ENCODE measurements at places on chromosomes 11 and 22. TPM values are rescaled to one million over a fixed set of nuclear protein-coding genes. Genes with fewer than 3 reads are reported as not detected.

DNA sequence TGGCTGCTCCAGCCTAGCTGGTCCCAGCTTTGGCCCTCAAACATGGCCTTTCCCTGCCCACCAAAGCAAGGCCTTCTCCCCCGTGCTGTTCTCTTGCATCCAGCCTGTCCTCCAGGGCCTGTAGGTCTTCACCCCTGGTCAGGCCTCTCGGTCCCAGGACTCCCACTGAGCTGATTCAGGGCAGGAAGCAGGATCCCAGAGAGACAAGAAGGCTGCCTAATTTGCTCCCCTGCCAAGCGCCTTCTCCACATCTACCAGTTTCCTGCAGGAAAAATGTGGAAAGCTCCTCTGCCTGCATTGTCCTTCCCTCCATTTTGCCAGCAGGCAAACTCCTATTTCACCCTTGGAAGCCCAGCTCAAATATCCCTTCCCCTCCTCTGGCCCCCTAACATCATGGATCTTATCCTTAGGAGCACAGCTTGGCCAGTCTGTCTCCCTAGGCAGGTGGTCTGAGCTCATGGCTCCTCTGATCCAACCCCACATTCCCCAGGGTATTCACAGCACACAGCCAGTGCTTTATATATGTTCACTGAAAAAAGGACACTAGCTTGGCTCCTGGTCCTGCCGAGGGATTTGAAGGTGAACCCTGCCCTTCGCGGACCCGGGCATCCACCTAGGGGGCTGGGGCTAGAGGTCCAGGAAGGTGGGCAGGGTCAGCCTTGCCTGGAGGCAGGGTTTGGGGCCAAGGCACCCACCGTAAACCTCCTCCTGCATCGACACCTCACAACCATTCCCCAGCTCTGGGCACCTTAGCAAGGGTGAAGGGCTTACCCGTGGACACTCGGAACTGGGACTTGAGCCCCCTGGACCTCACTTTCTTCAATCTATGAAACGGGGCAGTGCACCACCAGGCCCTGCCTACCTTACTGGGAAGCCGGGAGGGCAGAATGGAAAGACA, 968 bp downstream of the RHBDD3 start:
- peak; percentile 17 for DNase-seq

DNA sequence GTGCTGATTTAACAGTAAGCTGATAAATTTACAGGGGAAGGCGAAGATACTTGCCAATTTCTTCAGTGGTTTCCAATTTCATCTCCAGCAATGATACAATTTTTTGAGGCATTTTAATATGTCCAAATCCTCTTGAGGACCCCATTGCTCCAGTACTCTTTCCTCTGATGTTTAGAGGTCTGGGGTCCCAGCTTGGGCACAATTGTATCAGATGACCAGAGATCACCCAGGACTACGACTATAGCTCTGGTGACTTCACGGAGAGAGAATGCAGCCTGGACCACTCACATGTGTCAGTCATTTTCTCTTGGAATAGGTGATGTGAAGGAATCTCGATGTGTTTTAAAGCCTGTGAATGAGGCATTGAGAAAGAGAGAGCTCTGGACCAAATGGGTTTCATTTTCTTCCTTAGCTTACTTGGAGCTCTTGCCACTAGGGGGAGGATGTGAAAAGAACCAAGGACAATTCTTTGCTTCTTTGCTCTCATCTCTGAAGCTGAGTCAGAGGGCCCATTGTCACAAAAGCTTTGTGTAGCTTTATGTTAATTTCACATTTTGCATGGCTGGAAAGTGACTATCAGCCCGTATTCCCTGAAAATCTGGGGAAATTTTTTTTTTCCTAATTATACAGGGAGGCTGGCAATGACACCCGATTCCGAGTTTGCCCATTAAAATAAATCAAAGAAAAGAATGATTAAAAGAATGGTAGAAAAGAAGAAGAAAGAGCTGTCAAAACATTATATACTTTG, 6.7 kb upstream of the CCDC90B start:
- peak; percentile 65 for DNase-seq

DNA sequence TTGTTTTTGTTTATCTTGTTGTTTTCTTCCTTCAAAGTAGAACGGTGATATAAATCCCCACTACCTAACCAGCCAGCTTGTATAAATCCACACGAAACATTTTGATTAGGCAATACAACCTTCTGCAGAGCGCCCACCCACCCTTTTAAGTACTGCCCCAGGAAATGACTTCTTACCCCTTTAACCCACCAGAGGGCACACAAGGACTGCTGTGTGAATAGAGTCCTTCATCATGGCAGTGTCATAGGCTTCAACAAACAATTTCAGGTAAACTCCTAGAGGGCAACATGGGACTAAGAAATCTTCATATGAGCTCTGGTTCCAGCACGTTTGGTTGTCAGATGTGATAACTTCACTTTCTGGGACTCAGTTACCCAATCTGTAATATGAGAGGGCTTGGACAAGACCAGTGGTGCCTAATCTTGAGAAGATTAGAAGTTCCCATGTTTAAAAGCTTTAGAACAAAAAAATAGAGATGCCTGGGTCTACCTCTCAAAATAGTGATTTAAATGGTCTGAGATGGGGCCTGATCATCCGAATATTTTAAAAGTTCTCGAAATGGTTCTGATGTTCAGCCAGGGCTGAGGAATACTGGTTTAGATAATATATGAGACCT, 56.1 kb downstream of the PIWIL4 start:
- peak; percentile 59 for DNase-seq

GRCh38 chr11:19512618-19513017, 200.0 kb upstream of the NAV2 start:
- no peak for DNase-seq

DNA sequence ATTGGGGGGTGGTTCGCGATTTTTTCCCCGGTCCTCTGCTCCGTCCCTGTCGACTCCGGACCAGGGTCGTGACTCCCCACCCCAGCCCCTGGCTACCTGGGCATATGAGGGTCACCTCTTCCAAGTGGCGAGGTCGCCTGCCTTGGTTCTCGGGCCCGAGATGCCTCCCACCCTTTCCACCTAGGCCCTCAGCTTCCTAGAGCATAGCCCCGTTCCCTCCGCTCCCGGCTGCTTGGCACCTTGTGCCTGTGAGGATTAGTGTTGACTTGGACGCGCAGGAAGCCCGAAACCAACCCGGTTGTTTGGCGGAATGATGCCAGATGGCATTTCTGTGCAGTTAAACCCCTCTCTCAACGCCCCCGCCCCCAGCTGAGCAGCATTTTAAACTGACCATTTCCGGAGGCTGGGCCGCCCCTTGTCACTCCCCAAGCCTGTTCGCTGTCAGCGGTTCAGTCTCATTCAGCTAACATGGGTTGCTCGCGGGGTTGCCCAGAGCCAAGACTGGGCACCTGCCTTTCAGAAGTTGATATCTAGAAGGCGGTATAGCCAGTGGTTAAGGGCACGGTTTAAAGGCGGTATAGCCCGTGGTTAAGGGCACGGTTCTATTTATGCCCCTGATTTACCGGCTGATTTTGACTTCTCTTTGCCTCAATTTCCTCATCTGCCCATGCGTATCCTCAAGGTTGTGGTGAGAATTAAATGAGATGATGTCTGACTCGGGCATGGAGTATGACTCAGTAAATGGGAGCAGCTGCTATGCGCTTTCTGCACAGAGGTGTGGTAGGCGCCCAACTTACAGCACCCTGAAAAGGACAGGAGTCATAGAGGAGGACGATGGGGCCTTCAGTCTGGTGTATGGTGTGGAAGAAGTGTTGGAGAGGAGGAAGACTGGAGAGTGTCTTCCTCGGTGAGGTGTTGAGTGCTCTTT, 639 bp downstream of the INCENP start:
- peak; percentile 19 for DNase-seq

DNA sequence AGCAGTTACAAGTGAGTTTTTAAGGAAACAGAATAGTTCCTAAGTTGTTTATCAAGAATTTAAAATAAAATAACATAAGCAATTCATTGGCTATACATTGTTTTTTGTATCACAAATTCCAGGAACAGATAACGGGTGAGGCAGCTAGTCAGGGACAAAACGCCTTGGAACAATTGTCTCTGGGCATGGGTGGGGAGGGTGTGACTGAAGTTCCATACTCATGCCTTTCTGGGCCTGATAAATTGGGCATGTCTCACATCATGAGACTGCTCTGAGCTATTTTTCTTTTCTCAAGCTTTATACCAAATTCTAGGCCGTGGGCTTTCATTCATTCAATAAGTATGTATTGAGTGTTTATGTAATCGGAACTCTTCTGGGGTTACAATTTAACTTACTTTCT, 21.6 kb downstream of the FOLR3 start:
- no peak for DNase-seq

DNA sequence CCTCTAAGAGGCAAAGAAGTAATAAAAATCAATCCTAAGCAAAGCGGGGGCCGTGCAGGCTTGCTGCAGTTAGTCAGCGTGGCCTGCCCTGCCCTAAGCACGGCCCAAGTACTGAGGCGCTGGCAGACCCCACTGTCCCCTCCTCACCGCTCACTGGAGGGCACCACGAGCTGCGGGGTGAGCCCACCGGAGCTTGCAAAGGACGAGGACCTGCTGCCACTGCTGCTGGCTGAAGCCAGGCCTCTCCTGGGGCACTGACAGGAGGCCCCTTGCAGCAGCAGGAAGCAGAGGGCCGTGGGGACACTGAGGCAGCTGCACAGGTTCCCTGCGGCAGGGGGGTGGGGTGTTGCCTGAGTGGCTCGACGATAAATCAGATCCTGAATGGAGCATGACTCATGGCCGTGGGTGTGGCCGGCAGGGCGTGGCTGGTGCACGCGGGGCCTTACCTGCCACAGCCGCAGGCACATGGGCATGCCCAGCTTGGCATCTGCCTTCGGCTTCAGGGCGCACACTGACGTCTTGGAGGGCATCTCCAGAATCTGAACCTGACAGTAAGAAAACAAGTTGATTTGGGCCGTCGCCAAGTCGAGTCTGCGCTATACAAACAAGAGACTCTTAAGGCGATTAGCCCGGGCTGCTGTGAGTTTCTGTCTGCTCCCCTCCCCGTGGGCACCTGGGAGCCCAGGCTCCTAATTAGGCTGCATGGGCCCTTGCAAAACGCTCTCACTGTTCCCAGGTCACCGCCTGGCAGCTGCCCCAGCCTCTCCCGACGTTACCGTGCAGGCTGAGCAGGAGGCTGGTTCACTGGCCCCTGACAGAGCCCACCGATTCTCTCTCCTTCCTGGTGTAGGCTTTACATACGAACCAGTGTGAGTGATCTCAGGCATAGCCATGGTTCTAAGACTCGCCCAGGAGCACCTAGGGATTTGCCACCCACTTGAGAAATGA, 45.9 kb downstream of the TBX1 start:
- DNase-seq: peak; percentile 78

DNA sequence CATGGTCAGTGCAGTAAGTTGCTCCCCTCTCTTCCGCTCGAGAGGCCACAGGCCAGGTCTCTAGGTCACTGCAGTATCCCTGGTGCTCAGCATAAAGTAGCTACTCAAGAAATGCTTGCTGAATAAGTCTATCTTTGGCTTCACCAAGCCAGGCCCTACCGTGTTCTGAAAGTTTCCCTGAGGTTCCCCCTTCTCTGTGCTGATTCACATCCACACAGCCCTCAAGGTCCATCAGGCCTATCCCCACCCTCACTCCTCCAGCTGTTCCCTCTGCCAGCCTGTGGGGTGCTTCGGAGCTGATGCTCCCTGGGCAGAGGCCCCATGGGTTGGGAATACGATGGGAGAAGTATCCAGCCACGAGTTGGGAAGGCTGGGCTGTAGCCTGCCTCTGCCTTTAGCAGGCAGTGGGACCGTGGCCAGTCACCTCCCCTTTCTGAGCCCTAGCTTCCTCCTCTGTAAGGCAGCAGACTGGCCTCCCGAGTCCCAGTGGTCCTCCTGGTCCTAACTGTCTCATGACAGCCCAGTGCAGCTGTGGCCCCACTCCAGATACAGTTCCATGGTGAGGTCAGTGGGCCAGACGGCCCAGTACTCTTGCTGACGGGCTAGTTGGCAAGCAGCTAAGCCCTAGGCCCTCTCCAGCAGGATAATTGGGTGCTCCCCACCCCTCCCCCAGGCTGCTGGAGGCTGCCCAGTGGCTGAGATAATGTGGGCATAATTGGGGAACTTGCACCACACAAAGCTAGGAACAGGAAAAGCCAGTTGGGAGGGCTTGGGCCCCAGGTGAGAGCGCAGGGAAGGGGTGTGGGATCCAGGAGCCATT, 48.2 kb downstream of the NECTIN1 start:
- DNase-seq: no peak

DNA sequence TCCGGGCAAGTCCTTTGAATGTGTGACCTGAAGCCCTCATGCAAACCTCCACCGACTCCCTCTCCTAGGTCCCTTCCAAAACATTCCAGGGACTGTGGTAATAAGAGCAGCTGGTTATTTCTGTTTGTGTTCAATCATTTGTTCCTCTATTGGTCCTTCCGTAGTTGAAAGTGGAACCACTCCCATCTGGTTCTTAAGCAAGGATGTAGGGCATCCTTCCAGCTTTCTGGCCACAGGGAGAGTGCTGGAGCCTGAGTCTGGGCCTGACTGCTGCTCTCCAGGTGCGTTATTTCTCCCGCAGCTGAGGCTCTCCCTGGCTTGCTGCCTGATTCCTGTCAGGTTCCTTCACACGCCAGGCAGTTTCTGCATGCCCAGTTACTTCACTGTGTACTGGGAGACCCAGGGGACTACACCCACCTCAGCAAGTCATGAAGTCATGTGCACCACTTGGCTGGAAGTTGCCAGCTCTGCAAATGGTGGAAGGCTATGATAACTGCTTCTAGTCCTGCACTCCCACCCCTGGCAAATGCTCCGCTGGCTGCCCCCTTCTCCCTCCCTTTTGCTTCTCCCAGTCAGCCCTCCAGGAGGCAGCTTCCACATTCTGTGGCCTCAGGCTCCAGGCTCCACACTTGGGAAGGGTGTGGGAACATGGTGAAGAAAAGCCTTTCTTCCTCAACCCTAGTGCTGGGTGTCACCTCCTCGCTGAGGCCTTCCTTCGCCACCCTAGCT, 4.0 kb upstream of the ALX4 start:
- DNase-seq: no peak

- DNase-seq: no peak
Measured at GRCh38 chr11:40140560-40140959, 1318.9 kb downstream of the LRRC4C start.

- no peak for DNase-seq
Measured at GRCh38 chr11:89502301-89502700, 11.1 kb upstream of the NOX4 start.

- no peak for DNase-seq
Measured at GRCh38 chr11:27196203-27196897, 155.7 kb downstream of the BBOX1 start.

- no peak for DNase-seq
Measured at GRCh38 chr11:28040384-28040783, 67.6 kb downstream of the KIF18A start.

DNA sequence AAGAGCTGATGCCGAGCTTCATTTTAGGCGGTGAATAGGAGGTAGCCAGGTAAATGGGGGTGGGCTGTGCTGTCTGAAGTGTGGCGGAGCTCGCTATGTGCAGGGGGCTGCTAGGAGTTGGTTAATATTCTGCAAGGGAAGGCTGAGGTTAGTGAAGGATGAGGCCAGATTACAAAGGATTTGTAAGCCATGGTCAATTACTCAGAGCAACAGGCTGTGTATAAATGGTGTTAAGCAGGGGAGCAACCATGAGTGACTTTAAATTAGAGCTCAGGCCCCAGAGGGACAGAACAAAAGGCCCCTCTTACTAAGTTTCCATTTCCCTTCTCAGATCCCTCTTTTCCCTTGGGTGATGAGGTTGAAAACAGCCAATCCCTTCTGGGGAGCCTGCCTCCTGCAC, 7.3 kb upstream of the MCAM start:
- no peak for DNase-seq

- no peak for DNase-seq
Measured at GRCh38 chr11:46332568-46333393, 14.5 kb upstream of the DGKZ start.

The DCHS1 gene
- total RNA-seq: not detected

The OR10D3 gene
- total RNA-seq: not detected

The MUC15 gene
- not detected for total RNA-seq

The GAL3ST1 gene
- 46.3 TPM for total RNA-seq

Measured in Caki2 (cell line).